CD4-positive, alpha-beta T cell treated with Interleukin-15 for 1 hour (primary cell): ENCODE measurements at places on chromosomes 3 and 15.
A peak's percentile ranks its signal among the peaks of the same experiment; 100 is the strongest.

DNA sequence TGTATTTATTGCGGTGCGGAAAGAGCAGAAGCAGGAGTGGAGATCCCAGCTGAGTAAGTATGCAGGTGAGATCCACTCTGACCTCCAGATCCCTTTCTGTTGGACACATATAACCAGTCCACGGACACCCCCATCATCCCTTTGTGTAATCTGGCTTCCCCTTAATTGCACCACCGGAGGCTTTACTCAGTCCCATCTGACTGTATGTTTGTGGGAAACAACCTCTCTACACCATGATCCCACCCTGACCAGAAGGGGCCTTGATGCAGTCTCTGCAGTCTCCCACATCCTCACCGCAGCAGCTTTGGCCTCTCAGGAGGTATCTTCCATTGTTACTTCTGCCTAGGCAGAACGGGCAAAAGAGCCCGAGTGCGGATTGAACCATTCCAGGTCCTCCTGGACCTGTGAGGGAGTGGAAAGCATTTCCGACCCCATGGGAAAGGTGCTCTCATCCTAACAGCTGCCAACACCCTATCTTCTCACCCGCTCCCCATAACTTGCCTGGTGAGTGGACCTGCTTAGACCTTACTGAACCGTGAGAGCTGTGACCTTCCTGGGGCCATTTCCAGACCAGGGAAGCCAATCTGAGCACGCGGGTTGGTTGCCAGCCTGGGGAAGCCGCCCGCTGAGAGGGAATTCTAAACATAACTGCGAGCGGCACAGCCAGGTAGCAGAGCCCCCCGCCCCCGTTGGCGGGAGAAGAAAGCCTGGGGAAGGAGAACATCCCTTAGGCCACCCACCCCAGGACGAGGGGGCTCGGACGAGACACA, 1.1 kb downstream of the SLCO2A1 start:
- DNase-seq = no peak

- DNase-seq = peak; percentile 60
These were observed 681 bp downstream of the PIK3CB start for GRCh38 chr3:138833899-138834595.

DNA sequence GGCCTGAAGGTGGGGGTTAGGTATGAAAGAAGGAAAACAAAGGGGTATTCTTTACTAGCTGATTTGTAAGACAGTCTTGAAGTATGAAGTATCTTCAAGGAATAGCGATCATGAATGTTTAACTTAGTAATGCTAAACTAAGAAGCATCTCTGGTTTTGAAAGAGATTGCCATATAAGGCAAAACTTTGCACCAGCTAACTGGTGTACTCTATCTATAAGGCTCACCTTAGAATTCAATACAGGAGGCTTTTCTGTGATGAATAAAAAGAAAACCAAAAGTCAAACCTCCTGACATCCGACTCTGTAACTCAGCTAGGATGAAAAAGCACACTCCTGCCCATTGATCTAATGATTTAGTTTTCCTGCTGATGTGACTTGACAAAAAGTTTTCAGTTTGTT, 54.7 kb downstream of the FOXP1 start:
- DNase-seq = no peak

DNA sequence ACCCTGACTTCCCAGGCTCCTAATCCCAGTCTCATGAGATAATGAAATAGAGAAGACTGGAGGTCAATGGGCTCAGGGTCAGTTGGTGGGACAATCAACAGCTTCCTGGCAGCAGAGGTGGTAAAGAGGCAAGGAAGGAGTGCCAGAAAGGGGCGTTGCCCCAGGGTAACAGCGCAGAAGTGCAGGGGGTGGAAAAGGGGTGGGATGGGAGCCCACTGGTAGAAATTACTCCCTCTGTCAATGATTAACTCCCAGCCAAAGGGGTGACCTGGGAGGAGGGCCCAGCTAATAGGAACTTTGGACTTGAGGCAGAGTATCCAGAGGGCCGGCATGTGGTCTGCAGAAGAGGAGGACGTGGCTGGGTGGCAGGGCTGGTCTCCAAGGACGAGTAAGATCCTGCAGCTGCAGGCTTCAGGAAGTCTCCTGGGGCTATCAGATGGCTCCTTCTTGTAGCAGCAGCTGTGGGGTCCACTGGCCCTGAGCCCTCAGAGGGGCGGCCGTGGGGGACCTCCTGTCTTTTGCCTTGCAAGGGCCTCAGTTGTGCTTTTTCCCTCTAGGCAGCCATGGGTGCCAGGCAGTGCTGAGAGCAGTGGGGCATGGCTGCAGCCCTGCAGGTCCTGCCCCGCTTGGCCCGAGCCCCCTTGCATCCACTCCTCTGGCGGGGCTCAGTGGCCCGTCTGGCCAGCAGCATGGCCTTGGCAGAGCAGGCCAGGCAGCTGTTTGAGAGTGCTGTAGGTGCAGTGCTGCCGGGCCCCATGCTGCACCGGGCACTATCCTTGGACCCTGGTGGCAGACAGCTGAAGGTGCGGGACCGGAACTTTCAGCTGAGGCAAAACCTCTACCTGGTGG, 2.3 kb downstream of the GLYCTK start:
- no peak for DNase-seq

GRCh38 chr15:63043335-63044076, 959 bp downstream of the TPM1 start:
- peak; percentile 27 for DNase-seq

- DNase-seq = no peak
These were observed 31.1 kb downstream of the TSPAN3 start for GRCh38 chr15:77039848-77040247.

GRCh38 chr3:70861234-70861633, 548.8 kb upstream of the MDFIC2 start:
- DNase-seq = no peak
